ENCODE measurements at places on chromosomes 16 and 17.

DNA sequence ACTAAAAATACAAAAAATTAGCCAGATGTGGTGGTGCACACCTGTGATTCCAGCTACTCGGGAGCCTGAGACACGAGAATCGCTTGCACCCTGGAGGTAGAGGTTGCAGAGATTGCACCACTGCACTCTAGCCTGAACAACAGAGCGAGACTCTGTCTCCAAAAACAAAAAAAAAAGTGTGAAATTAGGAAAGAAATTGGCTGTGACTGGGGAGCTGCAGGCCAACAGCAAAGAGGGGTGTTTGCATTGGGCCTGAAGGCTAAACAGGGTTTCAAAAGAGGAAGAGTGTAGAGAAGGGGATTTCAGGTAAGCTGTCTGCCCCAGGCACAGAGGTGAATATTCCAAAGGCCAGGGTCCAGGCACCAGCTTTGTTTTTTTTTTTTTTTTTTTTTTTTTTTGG is 9.4 kb downstream of the BMERB1 start:
- DNase-seq: no peak

- DNase-seq: no peak
These were observed 1.3 kb downstream of the C17orf58 start for GRCh38 chr17:67994817-67995569.

GRCh38 chr16:81106826-81107503 is 10.8 kb upstream of the GCSH start:
- DNase-seq: no peak

DNA sequence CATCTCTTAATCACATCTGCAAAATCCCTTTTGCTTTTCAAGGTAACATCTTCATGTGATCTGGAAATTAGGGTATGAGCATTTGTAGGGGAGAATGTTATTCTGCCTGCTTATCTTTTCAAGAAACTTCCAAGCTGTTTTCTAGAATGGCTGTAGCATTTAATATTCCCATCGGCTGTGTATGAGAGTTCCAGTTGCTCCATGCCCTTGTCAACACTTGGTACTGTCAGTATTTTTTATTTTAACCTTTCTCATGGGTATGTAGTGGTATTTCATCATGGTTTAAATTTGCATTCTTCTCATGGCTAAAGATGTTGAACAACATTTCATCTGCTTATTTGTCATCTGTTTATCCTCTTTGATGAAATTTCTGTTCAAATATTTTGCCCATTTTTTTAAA is 90.6 kb upstream of the HLF start:
- no peak for DNase-seq

GRCh38 chr17:7384489-7385081 is 3.7 kb downstream of the TNK1 start:
- no peak for DNase-seq

DNA sequence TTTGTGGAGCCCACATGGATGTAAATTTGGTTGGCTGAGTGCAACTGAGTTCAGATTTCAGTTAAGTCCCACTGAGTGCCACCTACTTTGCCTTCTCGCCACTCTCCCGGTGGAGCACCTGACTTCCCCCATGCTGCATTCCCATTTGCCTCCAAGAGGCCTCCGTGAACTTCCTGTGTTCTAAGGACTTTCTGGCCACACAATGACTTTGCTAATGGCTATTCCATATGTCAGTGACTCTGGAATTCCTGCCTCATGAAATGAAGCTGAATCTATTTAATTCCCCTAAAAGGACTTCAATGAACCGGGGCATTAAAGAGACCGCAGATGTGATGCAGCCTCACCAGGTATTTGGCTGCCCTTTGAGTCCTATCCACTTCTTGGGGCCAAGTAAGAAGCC is 29.9 kb downstream of the ABCC12 start:
- no peak for DNase-seq

DNA sequence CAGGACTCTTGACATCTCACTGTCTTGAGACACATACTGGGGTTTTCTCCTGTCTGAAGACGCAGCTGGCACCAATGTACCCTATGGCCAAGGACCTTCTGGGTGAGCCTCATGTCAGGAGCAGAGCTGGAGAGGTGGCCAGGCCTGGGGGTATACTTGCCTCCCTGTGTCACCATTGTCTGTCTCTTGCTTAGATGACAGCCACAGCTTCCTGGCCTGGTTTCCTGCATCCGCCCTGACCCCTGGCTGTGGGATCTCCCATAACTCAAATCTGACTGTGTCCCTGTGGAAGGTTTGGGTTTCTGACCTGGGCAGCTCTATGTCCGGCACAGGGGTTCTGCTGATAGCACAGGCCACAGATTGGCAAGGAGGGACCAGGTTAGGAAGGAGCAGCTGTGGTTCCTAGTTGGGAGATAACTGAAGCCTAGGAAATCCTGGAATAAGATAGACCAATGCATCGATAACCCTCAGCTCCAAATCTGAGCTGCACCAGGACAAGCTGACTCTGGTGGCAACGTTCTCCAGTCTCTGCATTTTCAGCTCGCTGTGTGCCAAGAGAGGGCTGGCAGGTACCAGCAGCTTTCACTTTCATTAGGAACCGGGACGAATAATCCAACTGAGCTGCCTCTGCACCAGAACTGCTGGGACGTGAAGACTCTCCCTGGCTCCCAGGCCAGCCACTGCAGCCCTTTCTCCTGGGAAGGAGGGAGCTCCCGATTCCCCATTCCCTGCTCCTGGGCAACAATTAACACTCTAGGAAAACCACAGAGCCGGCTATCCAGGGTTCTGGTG is 5.0 kb downstream of the DEXI start:
- no peak for DNase-seq

GRCh38 chr16:83138976-83139690 is 512.4 kb downstream of the CDH13 start:
- DNase-seq: no peak

GRCh38 chr17:77470800-77471733 is 330.3 kb downstream of the SEC14L1 start:
- no peak for DNase-seq

DNA sequence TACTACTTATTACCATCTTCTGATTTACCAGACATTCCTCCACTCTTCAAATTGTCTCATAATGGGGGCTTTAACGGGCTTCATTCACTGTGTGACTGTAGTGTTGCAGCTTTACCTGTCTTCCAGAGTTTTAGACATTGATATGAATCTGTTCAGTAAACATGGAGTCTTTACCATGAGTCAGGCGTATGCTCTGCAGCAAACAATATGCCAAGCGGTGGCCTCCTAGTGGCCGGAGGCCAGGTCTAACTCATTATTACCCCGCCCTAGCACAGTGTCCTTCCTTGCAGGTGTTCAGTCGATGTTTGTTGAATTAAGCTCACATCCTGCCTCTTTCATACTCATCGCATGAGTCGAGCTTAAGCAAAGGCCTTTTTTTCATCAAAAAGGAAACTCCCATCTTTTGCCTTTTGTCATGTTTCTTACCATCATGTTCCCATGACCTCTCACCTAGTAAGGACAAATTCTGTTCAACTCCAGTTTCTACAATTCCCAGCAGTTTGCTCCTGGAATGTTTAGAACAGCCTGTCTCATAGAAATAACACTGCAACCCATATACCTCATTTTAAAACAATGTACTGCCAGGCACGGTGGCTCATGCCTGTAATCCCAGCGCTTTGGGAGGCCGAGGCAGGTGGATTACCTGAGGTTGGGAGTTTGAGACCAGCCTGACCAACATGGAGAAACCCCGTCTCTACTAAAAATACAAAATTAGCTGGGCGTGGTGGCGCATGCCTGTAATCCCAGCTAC is 39.4 kb downstream of the TUBD1 start:
- peak; percentile 53 for DNase-seq

DNA sequence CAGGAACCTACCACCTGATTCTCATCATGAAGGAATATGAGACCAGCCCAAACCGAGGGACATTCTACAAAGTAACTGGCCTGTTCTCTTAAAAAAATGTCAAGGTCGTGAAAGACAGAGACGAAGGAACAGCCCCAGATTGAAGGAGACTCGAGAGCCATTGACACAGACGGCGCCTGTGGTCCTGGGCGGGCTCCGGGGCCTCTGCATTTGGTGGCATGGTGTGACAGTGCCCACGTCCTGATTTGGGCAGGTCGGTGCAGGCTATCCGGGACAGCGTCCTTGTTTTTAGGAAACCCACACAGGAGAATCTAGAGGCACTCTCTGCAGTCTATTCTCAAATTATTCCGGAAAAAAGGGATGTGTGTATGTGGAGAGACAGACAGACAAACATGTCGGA is 64.1 kb downstream of the ADCY9 start:
- DNase-seq: no peak

- no peak for DNase-seq
These were observed 251.1 kb downstream of the ABCC12 start for GRCh38 chr16:47904691-47905090.

GRCh38 chr16:28158136-28158535 is 53.6 kb downstream of the XPO6 start:
- no peak for DNase-seq

GRCh38 chr17:71983828-71984227 is 137.0 kb upstream of the SOX9 start:
- peak; percentile 0 for DNase-seq

GRCh38 chr16:77680496-77680895 is 41.8 kb upstream of the NUDT7 start:
- DNase-seq: no peak

GRCh38 chr17:46822388-46822921 is 4.0 kb upstream of the WNT3 start:
- DNase-seq: peak; percentile 56

DNA sequence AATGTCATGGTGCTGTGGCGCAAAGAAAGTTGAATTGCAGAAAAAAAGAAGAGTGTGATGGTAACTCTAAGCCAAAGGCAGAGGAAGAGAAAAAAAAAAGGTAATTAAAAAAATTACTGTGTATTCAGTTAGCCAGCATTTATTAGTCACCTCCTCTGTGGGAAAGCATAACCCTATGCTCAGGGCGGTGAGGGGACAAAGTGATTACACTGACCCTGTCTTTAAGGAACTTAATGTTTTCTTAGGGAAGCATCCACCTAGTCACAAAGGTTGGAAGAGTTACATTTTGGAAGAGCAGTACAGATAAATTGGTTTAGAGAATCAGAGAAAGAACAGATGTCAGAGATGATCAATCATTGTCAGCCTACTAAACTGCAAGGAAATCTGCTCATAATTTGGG is 410.3 kb downstream of the CDH11 start:
- no peak for DNase-seq

- DNase-seq: no peak
These were observed 100.1 kb downstream of the TMEM100 start for GRCh38 chr17:55622547-55622946.

DNA sequence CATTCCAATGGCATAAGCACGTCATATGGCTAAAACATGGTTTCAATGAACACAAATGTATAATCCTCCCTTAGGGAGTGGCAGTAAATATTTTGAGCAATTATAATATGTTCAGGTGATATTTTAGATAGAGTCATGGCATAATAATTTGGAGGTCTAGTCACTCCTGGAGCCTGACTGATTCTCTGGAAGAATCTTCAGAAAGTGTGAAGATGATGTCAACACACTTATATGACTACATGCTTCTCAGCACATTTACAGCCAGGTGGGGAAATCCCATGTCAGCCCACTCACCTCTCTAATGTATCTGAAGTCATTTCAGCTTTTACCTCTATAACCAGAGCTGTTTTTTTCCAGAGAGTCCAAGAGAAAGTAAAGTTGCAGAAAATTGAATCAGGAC is 474.8 kb downstream of the SHISA9 start:
- peak; percentile 3 for DNase-seq

- DNase-seq: no peak
These were observed 8.1 kb downstream of the CYGB start for GRCh38 chr17:76529224-76530094.

DNA sequence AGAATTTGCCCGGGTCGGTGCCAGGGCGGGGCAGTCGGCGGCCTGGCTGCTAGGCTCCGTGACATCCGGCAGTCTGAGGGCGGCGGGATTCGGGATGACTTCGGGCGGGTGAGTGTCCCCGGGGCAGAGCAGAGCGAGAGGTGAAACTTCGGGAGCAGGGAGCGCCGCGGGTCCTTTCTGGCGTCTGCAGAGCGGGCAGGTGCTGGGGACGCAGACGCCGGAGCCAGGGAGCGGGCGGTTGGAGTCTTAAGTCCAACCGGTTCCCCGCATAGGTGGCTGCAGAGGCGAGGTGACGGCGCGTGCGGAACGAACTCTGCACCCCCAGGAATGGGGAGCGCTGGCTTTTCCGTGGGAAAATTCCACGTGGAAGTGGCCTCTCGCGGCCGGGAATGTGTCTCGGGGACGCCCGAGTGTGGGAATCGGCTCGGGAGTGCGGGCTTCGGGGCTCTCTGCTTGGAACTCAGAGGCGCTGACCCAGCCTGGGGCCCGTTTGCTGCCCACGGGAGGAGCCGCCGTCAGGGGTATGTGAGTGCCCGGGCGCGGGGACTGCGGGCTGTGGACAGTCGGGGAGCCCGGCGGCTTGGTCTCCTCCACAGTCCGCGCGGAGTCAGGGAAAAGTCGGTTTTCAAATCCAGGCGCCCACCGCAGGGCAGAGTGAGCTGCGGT is at the start of gene B4GALNT2:
TSS of gene B4GALNT2 (plus strand) at position 71 of the 666 bp plus-strand sequence. CDS start at position 95, 24 bp downstream.
- peak; percentile 14 for DNase-seq

DNA sequence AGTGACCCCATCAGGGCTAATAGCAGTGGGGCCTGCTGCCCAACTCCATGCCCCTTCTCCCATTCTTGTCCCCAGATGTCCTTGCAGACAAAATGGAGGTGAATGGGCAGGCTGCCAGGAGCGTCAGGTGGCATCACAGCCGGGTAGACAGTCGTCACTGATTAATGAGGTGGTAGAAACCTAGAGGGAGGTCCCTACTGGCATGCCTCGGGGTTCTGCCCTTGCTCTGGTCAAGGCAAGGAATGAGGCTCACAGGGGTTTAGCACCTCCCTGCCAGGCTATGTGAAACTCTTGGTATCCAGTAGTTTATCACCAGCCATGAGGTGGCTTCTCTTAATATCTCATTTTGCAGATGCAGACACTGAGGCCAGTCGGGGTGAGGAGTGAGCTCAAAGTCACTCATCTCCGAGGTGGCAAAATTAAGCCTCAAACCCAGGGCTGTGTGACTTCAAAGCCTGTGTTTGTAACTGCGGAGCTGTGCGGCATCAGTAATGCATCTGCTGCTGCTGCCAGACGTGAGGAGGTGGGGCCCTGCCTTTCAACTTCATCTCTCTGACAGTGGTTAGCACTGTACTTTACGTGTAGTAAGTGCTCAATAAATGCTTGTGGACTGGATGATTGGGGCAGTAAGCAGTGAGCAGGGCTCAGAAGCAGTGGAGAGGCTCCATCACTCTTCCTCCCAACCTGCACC is 21.3 kb downstream of the RAI1 start:
- no peak for DNase-seq
